ENCODE measurements at places on chromosomes 16 and 17.

GRCh38 chr17:36001862-36002603 lies 680 bp upstream of the CCL15 start:
- DNase-seq: no peak

- DNase-seq: no peak
These were observed 26.0 kb downstream of the FA2H start for GRCh38 chr16:74748616-74749026.

- no peak for DNase-seq
These were observed 3.4 kb upstream of the TMEM11 start for GRCh38 chr17:21217346-21217745.

DNA sequence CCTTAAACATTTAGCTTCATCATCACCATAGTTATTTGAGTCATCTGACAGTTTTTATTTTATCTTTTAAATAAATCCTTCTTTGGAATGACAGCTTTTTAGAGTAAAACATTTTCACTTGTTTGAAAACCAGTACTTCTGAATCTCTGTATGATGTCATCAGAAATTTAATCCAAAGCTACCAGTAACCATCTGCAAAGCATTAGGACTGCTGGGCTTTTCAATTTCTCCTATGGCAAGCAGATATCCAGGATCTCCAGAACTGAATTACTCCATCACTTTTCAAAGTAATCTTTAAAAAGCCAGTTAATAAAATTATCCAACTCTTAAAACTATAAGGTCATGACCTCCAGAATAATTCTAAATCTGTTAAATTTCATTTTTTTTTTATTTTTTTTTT lies 51.5 kb downstream of the CHCT1 start:
- no peak for DNase-seq

DNA sequence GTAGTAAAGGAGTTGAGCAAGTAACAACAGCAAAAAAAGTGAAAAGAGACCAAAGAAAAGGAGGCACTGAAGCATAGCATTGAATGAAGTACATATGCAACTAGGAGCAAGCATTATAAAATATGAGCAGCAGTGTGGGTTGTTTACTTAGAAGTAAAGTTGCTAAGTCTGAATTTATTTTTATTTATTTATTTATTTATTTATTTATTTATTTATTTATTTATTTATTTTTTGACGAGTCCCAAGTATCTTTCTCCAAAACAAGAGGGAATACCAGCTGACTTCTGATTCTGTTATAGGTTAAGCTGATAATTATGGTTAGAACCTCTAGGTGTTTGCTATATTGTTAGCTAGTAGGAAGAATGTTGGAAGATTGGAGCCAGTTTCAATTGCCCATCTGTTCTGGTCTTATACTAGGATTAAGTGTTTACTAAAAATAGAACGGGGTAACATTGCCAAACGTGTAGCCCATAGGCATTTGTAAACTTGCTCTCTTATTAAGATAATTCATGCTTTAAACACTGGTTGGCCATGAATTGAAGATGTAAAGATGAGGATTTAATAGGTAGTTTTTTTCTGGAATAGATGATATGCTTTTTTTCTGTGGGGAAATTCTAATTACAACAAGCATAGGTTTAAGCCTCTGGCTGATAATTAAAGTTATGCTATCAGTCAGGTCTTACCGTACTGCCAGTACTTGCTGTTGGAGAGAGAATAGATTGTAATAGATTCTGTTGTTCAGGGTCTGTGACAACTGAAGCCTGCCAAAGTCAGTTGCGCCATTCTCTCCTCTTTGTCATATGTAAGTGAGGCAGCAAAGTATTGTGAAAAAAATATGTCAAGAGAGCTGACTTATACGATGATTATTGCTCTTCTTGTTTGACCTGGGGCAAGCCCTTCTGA lies 66.7 kb downstream of the PPM1E start:
- no peak for DNase-seq

DNA sequence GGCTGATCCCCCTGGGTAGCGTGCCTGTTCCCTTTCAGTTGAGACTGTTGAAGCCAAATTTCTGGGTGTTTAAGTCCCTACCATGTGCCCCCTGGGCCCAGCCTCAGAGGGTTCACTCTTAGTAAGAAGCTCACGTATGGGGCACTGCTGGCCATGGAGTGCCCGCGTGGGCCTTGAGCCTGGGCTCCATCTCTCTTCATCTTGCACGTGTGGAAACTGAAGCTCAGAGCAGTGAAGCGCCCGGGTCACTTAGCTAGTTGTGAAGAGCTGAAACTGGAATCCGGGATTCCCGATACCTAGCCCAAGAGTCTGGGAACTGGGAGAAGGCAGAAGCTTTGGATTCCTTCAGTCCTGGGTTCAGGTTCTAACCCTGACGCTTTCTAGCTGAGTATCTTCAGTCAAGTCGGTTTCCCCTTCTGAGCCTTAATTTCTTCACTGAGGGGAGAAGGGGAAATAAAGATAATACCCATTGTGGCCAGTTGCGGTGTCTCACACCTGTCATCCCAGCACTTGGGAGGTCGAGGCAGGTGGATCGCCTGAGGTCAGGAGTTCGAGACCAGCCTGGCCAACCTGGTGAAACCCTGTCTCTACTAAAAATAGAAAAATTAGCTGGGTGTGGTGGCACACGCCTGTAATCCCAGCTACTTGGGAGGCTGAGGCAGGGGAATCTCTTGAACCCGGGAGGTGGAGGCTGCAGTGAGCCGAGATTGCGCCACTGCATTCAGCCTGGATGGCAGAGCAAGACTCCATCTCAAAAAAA lies 103.9 kb downstream of the OR1D5 start:
- no peak for DNase-seq

All from cortex of kidney (tissue), 1 donor.